ENCODE measurements at places on chromosomes 4 and X.

DNA sequence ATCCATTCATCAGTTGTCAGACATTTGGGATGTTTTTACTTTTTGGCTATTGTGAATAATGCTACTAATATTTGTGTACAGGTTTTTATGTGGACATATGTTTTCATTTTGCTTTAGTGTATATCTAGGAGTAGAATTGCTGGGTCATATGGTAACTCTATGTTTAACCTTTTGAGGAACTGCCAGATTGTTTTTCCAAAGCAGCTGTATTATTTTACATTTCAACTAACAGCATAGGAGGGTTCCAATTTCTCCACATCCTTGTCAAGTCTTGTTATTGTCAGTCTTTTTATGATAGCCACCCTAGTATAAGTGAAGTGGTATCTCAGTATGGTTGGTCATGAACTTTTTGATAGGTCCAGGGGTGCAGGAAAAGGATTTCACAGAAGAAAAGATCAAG, 114.5 kb upstream of the FAM9C start:
- no peak for DNase-seq

DNA sequence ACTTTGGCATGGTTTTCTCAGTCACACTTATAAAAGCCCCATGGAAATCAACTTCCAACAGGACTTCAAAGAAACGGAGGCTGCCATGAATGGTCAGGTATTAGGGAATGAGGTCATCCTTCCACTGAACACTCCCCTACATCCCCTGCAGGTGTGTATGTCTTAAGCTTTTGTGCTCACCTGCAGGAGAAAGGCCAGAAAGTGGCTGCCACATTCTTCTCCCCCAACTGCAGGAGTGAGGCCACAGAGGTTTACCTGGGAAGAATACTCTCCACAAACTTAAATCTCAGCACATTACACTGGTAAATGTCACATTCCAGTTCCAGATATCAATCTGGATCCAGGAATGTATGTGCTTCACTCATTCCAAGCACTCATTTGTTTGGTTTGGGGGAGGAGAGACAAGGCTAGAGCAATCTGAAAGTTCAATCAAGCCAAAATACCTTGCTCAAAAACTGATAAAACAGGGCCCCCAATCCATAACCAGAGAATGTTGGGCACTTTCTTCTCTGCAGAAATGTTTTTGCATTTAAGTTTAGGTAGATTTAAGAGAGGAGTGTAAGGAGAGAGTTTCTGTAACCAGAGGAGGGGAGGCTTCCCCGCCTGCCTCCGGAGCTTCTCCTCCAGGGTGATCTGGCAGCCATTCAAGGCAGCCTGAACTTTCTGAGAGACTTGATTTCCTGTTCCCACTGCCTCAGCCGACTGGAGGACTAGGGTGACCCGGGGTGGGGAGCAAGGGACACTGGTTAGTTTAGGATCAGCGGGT, 15.4 kb downstream of the FAM9C start:
- DNase-seq: peak; percentile 50

- no peak for DNase-seq
Measured at GRCh38 chrX:3076416-3076991, 35.2 kb downstream of the ARSF start.

DNA sequence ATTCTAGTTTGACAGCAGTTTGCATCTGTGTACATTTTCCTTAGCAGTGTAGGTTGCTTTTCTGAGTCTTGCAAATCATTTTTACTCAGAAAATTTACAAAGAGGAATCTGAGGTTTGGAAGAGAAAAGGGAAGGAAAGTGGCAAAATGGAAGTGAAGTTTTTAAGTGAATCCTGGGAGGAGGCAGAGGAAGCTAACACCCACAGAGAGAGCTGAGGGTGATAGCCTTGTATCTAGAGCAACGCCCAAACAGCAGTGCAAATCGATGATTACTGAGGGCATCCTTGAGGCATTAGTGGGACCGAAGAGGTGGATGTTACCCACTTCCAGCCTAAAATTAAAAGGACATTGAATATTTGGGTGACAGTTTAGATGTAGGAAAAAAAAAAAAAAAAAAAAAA, 31.8 kb downstream of the KLF3 start:
- no peak for DNase-seq

GRCh38 chrX:94400488-94400887, 726.5 kb downstream of the FAM133A start:
- DNase-seq: no peak

DNA sequence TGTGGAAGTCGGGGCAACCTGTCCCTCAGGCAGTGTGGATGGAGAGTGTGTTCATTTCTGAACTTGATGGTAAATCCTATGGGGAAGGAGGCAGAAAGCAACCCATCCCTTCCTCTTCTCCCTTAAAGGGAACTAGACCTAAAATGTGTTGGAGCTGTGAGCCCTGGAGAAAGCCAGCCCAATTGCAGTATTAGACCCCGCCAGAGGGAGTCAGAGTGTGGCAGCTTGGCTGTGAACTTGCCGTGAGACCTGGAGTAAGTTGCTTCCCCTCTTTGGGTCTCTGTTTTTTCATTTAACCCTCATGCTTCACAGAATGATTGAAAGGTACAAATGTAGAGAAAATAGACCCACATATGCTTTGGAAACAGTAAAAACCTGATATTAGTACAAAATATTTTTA, 108.7 kb upstream of the PAK3 start:
- DNase-seq: no peak

- DNase-seq: no peak
Measured at GRCh38 chr4:99848591-99849001, 32.0 kb downstream of the DAPP1 start.

GRCh38 chr4:15344041-15344440, 83.8 kb upstream of the C1QTNF7 start:
- no peak for DNase-seq

All from NCI-H146 (cell line).